ENCODE measurements at places on chromosomes 5 and 9.

DNA sequence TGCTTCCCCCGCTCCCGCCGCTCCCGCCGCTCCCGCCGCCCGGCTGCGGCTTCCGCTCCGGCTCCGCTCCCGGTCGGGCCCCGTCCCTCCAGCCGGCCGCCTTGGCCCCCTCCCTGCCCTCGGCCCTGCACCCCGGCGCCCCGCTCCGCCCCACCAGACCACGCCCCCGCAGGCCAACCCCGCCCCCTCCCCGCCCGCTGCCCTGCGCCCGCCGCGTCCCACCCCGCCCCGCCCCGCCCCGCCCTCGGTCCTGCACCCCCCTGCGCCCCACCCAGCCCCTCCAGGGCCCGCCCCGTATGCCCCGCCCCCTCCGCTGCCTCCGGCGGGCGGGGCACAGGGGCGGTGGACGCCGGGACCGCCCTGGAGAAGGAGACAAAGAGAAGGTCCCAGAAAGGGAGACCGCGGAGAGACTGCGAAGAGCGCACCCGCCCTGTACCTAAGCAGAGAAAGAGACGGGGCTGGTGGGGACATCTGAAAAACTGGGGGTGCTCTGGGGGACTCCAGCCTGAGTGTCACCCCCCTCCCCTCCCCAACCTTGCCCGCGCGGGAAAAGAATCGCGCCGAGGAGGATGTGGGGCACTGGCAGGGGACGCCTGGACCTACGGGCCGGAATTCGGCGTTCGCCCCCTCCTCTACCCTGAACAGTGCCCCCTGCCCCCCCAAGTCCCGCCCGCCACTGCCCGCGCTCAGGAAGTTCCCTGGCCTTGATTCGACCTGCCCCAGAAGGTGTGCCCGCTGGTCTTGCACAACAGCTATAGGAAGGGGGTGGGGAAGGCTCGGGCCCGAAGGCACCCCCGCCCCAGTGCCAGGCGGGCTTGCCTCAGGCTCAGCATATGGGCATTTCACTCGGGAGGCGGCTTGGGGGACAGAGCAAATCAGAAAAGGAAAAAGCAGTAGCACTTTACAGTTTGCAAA is 42.8 kb upstream of the STXBP1 start:
- peak; percentile 81 for DNase-seq

DNA sequence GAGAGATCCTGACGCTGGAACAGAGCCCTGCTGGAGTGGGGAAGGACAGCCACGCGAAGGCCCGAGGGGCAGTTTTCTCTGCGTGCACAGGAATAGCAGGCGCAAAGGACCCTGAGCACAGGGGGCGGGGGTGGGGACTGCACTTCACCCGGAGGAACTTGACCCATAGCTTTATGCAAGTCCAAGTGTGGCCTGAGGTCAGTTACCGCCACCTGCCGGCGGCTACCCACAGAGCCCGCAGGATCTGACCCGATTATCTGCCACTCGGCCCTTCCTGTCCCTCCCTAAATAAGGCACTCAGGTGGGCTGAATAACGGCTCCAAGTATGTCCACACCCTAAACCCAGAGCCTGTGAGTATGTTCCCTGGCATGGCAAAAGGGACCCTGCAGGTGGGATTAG is 65.4 kb upstream of the FCN1 start:
- DNase-seq, result no peak

DNA sequence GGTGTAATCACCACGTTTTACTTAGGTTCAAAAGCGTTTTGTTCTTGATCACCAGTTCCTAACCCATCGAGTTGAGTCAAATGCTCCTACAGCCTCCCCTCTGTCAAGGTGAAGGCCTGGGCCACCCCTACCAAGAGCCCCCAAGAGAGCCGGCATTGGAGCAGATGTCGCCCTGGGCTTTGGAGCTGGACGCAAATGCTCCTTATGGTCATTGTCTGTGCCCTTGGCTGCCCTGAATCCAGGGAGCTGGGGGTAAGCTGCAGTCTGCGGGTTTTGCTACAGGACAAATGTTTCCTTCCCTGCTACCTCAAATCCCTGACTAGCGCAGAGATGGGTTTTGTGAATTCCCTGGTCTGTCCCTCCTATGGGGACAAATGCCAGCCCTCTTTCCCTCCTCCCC is 4.9 kb downstream of the RNF183 start:
- DNase-seq, result no peak

DNA sequence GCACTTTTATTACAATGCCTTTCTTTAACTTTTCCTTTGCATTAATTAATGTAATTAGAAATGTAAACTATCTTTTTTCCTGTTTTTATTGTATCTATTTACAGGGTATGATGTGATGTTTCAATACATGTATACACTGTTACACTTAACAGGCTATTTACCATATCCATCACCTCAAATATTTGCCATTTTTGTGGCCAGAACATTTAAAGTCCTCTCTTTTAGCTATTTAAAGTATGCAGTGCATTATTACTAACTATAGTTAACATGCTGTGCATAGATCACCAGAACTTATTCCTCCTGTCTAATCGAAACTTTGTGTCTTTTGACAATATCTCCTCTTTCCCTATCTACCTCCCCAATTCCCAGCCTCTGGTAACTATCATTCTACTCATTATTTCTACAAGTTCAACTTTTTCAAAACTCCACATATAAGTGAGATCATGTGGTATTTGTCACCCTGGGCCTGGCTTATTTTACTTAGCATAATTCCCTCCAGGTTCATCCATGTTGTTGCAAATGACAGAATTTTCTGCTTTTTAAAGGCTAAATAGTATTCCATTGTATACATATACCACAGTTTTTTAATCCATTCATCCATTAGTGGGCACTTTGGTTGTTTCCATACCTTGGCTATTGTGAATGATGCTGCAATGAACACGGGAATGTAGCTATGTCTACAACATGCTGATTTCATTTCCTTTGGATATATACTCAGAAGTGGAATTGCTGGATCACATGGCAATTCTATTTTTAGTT is 32.8 kb downstream of the OR2K2 start:
- DNase-seq, result no peak

GRCh38 chr5:32531885-32532520 is 53.4 kb upstream of the SUB1 start:
- no peak for DNase-seq

DNA sequence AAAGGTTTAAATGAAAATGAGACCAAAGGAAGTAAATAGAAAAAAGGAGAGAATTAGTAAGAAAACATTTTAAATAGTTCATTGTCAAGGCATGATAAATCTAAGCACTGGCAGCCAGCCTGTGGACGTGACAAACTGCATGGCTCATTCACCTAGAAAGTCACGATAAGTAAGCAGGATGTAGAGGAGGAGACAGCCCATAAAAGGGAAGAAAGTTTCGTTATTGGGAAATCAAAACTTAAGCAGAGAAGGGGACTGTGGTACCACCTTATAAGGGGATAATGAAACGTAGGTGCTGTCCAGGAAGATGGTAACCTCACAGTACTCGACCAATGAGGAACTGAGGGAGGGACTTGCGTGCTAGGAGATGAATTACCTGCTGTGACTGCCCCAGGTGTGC is 494.5 kb upstream of the GRAMD2B start:
- no peak for DNase-seq

All from activated CD4-positive, CD25-positive, alpha-beta regulatory T cell (primary cell).